NK-92 treated with Interleukin-12 subunit alpha and Interleukin-12 subunit beta, amount 100 ng/mL, for 24 hours (cell line): ENCODE measurements at places on chromosomes 5 and 9.

DNA sequence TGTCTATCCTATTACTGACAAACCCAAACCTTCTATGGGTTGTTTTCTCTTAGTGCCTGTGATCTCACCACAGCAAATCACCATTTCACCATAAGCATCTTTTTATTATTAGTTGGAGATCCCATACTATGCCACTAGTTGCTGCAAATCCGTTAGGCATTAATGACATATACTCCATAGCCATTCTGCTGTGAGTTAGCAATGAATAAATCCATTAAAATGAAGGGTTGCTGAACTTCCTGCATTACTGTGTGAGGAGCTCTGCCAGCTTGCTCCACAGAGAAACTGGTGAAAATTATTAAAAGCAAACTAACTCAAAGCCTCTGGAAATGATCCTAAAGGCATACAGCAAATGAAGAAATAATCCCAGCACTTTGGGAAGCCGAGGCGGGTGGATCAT lies 102.0 kb downstream of the CFAP95 start:
- no peak for DNase-seq

DNA sequence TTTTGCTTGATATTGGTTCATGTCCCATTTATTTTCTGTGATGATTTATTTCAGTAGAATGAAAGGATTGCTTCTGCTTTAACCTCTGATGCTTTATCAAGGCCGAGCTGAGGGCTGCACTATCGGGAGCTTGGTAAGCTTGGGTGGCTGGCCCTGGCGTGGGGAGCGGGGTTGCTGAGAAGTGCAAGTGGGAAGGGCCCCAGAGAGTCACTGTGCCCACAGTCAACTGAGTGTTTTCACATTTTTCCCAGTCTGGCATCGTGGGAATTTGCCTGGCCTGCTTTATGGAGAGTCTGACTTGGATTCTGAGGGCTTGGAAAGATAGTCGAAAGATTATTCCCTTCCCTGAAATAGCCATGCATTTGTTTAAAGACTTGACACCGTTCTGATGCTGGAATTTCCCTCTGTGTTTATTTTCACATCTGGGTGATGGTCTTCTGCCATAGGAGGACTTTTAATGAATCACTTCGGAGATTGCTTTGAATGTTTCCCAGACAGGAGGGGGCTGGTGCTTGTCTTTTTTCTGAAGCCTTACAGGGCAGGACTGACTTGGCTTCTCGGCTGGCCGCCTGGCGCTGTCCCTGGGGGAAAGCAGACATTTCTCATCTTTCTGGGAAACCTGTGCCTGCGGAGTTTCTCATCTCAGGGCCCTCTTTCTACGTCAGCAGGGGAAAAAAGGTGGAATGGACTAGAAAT lies 139.0 kb downstream of the BOD1 start:
- no peak for DNase-seq

DNA sequence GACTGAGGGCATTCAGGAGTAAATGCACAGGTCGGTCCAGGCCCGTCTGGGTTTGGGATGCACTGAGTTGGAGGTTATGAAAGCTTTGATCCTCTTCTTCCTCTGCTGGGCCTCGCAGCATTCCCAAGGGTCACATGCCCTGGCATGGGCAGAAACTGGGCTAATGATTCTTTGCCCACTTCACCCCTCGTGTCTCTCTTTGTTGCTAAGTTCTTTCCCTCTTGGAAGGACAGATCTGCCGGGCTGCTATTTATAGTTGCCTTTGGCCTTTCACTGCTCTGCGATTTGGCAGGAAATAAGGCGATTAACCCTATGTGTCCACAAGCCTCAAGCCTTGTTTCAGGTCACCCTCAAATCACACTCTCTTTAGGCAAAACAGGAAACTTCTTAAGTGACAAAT lies 66.9 kb downstream of the ENTREP1 start:
- DNase-seq, result no peak

GRCh38 chr5:137220523-137220927 lies 278.6 kb downstream of the SPOCK1 start:
- peak; percentile 14 for DNase-seq

GRCh38 chr5:168030912-168031311 lies 260.5 kb upstream of the WWC1 start:
- no peak for DNase-seq

- DNase-seq, result no peak
These were observed 271.2 kb downstream of the RASEF start for GRCh38 chr9:82791692-82792091.

- no peak for DNase-seq
These were observed 483.2 kb downstream of the CDH10 start for GRCh38 chr5:24161559-24161958.

- no peak for DNase-seq
These were observed 1.3 kb upstream of the PRR7 start for GRCh38 chr5:177445052-177445916.

DNA sequence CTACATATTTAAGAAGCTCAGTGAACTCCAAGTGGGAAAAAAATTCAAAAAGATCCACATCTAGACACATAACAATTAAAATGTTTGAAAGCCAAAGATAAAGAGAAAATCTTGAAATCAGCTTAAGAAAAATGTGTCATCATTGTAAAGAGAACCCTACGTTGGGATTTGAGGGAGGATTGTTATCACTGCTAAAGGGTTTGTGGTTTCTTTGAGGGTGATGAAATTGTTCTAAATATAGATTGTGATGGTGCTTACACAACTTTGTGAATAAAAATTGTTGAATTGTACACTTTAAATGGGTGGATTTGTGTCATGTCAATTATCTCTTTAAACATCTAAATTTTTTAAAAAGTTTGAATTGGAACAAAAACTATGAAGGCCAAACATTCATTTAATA lies 92.2 kb upstream of the ADAMTS19 start:
- DNase-seq, result no peak

DNA sequence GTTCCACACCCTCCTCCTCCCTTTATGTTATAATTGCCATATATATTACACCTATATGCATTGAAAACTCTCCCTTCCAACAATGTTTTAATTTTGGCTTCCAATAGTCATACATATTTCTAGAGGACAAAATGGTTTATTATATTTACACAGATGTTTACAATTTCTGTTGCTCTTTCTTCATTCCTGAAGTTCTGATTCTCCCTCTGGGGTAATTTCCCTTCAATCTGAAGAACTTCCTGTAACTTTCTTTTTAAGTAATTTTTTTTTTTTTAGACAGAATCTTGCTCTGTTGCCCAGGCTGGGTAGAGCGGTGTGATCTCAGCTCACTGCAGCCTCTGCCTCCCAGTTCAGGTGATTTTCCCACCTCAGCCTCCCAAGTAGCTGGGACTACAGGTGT lies 173.0 kb upstream of the MAP1B start:
- DNase-seq, result no peak

DNA sequence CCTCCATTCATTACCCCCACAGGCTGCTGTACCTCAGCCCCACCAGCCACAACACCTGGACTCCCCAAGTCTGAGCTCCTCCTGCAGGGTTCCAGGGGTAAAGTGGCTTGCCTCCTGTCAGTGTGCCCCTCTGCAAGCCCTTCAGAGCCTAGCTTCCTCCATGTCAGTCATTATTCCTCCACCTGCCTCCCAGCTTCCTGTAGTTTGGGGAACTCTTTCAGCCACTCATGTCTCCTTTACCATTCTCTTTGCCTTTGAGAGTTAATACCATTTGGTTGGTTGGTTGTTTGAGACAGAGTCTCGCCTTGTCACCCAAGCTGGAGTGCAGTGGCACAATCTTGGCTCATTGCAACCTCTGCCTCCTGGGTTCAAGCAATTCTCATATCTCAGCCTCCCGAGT lies 36.2 kb downstream of the IRF1 start:
- DNase-seq, result no peak

GRCh38 chr5:32960340-32961058 lies 249.4 kb downstream of the NPR3 start:
- no peak for DNase-seq

DNA sequence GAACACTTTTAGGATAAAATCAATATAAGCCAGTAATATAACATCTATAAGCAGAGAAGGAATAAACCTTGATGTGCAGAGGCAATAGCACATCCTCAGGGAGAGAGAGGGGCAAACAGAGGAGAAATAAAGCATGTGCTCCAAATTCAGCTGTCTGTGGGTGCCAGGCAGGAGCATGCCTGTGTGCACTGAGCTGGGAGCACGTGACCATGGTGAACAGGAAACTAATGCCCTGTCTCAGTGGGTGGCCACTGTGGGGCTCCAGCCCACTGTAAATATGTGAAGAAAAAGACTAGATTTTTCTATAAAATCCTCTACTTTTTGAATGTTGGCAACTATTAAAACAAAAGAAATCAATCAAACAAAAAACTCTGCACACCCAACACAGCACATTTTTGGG lies 55.3 kb downstream of the FYB1 start:
- DNase-seq, result no peak

DNA sequence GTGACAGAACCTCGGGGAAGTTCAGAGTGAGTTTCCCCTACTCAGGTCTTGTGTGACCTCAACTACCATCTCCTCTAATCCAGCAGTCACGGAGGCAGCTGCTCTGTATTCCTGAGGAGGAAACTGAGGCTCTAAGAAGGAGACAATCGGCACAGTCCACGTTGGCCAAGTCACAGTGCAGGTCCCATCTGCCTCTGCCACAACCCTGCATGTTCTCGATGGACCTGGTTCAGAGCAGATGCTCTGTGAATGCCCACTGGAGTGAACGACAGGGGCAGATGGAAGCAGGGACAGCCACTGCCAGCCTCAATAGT lies 722 bp upstream of the ERGIC1 start:
- DNase-seq, result no peak

DNA sequence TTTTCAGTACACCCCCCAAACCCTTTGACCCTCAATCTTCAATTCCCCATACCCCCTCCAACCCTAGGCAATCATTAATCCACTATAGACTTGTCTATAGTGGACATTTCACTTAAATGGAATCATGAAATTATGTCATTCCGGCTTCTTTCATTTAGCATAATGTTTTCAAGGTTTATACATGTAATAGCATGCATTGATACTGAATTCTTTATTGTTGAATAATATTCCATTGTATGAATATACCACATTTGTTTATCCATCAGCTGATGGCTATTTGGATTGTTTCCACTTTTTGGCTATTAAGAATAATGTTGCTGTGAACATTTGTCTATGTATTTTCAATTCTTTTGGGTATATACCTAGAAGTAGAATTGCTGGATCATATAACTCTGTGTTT lies 238.8 kb downstream of the PDE4D start:
- no peak for DNase-seq

DNA sequence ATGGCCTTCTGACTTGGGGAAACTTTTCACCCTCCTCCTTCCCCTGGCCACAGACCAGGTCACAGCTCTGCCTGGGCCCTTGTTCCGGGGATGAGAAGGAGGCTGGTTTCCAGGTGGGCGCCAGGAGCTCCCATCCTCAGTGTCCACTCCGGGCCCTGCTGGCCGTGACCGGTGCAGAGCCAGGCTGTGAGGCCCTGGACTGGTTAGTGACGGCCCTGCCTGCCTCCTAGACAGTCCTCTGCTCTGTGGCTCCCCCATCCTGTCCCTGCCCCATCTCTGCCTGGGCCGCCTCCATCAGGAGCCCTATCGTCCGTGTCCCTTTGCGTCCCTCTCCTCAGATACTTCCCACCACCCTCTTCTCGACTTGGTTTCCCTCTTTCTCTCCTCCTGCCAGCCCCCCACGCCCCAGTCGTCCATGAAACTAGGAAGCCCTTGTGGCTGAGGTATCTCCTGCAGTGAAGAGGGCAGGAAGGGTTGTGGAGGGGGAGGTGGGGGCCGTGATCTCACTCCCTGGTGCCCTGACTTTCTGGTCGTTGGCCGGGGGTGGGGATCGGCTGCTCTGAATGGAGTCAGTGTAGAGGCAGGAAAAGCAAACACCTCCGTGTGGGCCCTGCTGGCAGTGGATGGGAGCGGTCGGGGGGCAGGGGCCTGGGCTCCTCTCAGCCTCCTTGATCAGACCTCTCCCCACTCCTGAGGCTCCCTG lies 15.4 kb upstream of the CERCAM start:
- no peak for DNase-seq

DNA sequence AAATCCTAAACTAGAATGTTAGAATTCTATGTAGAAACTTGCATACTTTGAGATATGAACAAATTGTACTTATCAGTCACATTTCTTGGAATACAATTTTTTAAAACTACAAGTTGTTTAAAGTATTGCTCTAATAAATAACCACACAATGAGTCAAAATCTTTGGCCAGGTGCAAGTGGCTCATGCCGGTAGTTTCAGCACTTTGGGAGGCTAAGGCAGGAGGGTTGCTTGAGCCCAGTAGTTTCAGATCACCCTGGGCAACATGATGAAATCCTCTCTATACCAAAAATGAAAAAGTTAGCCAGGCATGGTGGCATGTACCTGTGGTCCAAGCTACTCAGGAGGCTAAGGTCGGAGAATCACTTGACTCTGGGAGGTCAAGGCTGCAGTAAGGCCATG lies 257.8 kb downstream of the COX7C start:
- no peak for DNase-seq

GRCh38 chr9:98074115-98074990 lies 17.8 kb downstream of the NANS start:
- peak; percentile 11 for DNase-seq

DNA sequence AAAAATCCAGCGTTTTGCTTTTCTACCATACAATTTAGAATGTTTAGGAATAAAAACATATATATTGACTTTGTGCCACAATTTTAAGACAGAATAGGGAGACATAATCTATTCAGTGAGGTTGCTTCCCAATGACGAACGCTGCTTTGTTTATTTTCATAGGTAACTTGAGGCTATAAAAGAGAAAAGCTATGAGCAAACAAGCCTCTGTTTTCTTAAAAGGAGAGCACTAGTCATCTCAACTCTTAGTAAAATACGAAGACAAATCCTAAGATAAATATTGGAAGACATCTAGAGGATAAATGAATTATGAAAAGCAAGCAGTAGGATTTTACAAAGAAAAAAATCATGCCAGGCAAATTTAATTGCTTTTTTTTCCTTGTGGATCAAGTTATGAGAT lies 363.6 kb downstream of the ANXA1 start:
- DNase-seq, result no peak

DNA sequence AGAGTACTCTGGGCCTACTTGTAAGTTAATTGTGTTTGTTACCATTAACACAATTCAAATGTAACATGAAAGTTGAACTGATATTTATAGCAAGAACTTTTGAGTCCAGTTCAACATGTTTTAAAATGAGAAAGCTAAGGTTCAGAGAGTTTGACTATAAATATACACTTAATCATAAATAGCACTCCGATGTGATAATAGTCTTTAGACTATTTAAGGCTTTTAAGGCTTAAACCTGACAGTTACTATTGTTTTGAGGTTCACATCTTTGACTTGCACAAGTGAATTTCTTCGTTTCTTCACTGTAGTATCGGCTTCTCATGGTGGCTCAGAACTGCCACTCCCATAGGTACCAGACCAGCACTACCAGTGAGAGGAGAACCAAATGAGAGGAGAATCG lies 42.4 kb downstream of the ZNF608 start:
- DNase-seq, result no peak
